Renal cortex interstitium (tissue), 15 donors: ENCODE measurements at places on chromosomes 5 and 9.

DNA sequence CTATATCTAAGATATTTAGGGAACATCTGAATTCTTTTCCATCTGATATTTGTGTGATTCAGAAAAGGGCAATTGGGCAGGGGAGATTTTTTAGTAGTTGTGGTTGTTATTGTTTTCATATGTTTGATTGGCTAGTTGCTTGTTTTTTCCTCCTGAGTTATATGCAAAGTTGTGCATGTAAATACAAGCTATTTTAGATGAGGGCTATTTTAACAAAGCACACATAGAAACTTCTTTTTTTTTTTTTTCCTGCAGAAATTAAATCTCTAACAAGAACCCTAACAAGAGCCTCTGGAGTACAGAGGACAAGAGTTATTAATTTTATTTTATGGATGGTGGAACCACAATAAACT, 559.1 kb downstream of the CETN3 start:
- DNase-seq, result no peak

- no peak for DNase-seq
Measured at GRCh38 chr5:168013546-168013945, 277.9 kb upstream of the WWC1 start.

DNA sequence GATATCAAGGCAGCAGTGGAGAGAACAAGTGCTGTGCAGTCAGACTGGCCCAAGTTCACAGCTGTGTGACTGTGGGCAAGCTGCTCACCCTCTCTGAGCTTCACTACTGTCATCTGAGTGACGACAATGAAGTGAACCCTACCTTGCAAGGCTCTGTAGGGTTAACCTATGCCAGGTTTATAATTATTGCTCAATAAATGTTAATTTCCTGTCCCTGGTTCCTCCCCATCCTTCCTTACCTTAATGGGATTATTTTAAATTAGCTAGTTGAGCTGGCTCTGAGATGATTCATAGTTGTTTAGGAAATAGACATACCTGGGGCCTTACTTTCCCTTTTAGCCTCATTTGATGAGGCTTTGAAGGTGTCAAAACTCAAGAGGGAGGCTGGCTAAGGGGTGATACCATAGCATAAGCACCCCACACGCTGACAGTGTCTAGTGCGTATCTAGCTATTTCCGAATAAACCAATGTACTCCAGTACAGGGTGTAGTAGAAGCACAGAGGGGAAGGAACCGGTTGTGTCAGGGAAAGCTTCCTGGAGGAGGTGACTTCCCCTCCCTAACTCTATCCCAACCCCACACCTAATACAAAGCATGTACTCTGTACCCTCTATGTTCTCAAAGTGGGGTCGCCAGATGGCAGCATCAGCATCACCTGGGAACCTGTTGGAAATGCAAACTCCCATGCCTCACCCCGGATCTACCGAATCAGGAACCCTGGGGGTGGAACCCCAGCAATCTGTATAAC, 63.3 kb upstream of the SLC25A51 start:
- DNase-seq, result no peak

GRCh38 chr9:29548436-29548835, 1975.2 kb upstream of the C9orf72 start:
- DNase-seq, result no peak

DNA sequence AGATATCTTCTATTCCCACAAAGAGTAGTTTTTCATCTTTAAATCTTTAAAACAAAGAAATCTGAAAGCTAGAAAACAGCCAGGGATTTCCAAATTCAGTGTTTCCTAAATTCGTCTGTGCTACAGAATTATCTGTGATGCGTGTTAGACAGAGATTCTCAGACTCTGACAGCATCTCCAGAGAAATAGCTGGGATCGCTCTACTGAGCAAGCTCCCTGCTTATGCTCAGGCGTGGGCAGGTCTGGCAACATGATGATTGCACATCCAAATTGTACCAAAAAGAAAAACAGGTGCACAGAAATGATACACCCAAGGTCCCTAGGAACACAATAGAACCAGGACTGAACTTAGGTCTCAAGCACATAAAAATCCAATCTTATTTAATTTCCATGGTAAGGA, 22.8 kb upstream of the CRHBP start:
- no peak for DNase-seq

- DNase-seq, result no peak
Measured at GRCh38 chr9:79812507-79813257, 240.9 kb downstream of the TLE4 start.

GRCh38 chr5:464843-465590, 22.0 kb downstream of the EXOC3 start:
- no peak for DNase-seq

DNA sequence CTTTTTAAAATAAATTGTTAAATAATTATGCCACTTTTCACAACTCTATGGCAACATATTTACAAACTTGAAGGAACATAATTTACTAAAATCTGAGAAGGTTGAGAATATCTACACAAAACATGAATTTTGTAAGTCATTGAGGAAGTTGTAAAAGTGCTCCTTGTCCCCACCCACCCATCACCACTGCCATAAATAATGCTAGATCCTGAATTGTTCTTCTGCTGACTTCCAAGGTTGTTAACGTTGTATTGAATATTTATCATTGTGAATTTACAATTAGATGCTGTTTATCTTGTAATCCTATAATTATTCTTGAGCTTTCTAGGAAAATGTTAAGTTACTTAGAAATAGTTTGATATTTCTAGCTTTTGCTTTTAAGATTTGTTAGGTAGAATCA, 908.0 kb upstream of the COX7C start:
- no peak for DNase-seq

- DNase-seq, result no peak
Measured at GRCh38 chr5:57036761-57037160, 84.8 kb upstream of the MIER3 start.

- DNase-seq, result no peak
Measured at GRCh38 chr9:71721855-71722254, 46.5 kb downstream of the CEMIP2 start.

GRCh38 chr5:150117945-150118560, 31.7 kb upstream of the CSF1R start:
- no peak for DNase-seq

- DNase-seq, result no peak
Measured at GRCh38 chr9:110877374-110877773, 160.9 kb downstream of the LPAR1 start.

DNA sequence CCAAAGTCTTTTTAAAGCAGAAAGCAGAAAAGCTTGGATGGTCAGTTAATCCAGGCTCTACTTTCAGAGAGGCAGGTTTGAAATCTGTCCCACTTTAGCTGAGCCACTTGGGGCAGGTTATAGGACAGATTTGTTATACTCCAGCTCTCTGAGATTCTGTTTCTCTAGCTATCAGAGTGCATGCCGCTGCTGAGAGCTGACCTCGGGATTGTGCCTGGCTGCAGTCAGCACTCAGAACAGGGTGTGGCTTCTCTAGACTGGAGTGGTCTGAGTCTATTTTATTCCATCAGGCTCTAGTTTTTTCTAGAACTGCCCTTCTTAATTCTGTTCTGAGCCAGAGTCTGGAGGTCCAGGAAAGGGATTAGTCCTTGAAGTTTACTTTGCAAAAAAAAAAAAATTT, 67.7 kb downstream of the NDFIP1 start:
- no peak for DNase-seq

DNA sequence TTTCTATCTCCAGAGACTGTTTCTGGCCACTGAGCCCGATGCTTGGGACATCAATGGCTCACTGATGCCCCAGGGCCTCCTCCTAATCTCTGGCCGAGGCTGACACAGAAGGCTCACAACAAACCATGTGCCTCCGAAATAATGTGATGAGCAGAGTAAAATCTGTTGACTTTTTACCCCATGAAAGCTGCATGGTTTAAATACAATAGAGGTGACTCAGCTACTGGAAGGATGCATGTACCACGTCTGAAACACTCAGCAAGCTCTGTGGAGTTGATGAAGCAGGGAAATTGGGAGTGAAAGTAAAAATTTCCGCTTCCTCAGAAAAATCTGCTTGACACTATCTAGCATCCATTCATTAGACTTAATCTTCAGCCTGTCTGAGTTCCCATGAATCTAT, 111.1 kb upstream of the EQTN start:
- no peak for DNase-seq

- DNase-seq, result no peak
Measured at GRCh38 chr5:56440871-56441740, 208.0 kb upstream of the ANKRD55 start.

GRCh38 chr9:85890962-85891361, 50.0 kb upstream of the NAA35 start:
- no peak for DNase-seq

DNA sequence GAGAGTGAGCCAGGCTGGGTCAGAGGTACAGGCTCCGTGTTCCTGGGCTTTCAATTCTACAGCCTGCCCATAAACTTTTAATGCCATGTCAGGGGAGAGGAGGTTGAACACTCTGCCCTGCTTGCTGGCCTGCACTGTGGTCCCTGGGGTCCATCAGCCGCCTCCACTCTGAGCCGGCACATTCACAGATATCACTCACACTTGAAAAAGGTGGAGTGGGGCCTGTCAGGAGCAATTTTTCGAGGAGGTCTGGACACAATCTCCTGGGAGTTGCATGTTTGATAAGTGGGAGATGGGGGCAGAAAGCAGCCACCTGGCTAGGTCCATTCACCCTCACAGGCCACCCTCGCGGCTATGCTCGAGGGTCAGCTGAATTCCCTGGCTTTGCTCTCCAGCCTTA, 22.9 kb downstream of the S1PR3 start:
- no peak for DNase-seq

GRCh38 chr5:57258052-57258451, 84.2 kb downstream of the GPBP1 start:
- no peak for DNase-seq

GRCh38 chr5:76716456-76717157, 681 bp downstream of the F2R start:
- peak; percentile 34 for DNase-seq

DNA sequence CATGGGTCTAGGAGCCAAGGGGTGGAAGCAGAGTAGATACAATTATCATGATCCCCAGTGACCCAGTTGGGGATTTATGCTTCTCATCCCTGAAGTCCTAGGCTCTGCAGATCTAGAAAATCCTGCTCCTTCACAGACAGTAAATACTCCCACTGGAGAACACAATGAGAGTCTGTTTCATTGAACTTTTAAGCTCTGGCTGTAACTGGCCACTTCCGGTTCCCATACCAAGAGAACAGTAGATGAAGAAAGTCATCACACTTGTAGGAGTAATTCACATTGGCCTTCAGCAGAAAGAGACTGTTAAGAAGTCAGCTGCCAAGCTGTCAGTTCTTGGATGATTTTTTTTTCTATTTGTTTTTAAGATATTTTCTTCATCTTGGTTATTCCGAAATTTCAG, 597.1 kb downstream of the ACTL7B start:
- DNase-seq, result no peak

- no peak for DNase-seq
Measured at GRCh38 chr5:156718985-156719384, 131.1 kb upstream of the PPP1R2B start.

DNA sequence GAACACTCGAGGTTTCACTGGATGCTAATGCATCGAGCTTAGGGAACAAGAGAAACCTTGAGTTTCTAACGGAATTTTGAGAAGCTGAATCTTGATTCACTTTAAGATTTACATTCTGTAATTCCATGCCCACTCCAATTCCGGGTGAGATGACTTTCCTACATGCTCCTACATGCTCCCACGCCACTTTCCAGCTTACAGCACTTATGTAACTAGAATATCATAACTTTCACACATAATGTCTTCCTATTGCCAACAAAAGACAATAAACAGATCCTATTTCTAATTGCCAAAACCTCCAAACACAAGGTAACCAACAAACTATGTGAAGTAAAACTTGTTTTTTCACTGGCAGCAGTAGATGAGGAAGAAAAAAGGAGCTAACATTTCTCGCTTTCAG, 72.9 kb downstream of the ECPAS start:
- DNase-seq, result no peak

DNA sequence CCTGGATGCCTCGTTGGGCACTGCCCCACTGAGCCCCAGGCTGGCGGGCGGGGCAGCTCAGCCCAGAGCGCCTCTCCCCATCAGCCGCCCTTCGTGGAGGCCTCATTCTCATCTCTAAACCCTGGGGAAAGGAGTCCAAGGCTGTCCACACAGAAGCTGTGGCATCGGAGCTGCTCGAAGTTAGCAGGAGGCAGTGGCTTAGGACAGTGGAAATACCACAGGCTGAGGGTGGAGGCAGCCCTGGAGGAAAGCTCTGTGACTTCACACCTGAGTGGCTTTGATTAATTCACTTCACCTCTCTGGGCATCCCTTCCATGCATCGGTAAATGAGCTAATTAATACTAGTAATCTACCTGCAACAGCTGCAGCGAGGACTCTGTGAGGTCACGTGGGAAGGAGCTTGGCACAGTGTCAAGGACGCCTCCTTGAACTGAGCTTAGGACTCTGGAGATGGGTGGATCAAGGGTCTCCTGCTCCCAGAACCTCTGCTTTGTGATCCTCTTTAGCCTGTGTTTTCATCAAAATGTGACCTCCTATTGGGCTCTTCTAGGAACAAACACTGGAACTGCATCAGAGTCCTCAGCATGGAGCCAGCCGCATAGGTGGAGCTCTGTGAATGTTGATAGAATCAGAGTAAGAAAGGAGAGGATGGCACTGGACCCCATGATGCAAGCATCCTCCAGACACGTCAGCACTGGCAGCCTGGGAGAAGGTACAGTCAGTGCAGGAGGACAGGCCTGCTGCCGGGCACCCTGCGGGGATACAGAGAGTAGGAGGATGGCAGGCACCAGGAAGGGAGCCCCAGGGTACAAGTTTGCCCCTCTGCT, 842 bp upstream of the ANGPTL2 start:
- peak; percentile 73 for DNase-seq

DNA sequence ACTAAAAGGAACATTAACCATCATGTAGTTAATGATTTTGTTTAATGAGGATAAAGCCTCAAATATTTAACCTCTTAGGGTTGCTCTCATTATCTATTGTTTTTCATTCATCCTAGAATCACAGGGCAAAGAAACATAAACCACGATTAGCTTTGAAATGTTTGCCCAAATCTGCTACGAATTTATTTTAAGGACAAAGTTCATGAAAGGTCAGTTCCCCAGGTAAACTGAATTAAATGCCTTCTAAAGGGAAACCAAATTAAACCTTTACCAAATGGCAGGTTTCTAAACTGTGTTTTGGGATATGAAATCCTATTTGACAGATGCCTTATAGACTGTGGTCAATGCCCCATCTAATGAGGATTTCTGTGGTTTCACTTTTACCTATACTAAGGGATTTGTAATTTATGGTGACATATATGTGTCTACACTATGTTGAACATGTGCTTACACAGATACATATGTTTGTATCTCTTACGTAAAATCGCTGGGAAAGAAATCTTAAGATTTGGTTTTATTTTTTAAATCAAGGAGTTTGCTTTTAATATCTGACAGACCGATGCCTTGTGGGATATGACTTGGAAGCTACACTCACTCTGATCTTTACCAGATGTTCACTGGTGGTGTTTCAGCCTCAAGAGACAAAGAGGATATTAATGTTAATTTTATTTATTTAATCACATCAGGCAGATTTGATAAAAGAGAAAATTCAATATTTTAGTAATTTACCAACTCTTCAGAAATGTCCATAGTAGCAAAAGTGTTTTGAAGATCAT, 188.4 kb downstream of the GLIS3 start:
- no peak for DNase-seq

DNA sequence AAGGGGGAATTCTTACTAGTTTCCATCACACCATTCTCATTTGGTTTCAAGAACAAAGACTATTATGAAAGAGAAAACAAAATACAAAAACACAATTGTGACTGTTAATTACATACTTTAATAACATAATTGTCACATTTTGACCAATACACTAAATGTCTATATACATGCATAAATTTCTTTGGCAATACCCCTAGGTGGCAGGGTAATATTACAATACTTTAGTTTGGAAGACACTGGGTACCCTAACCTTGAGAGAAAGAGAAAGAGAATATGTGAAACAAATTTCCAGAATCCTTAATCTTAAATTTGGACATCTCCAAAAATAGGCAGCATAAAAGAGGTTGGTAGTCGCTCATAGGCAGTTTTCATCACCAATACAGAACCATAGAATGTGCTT, 619.6 kb upstream of the ADAMTS16 start:
- no peak for DNase-seq
